ENCODE measurements at places on chromosomes 5 and 9.

- no peak for DNase-seq
Observed at GRCh38 chr9:128614728-128615127, 41.9 kb downstream of the DYNC2I2 start.

- DNase-seq, result no peak
Observed at GRCh38 chr9:5850724-5851122, 17.8 kb upstream of the ERMP1 start.

DNA sequence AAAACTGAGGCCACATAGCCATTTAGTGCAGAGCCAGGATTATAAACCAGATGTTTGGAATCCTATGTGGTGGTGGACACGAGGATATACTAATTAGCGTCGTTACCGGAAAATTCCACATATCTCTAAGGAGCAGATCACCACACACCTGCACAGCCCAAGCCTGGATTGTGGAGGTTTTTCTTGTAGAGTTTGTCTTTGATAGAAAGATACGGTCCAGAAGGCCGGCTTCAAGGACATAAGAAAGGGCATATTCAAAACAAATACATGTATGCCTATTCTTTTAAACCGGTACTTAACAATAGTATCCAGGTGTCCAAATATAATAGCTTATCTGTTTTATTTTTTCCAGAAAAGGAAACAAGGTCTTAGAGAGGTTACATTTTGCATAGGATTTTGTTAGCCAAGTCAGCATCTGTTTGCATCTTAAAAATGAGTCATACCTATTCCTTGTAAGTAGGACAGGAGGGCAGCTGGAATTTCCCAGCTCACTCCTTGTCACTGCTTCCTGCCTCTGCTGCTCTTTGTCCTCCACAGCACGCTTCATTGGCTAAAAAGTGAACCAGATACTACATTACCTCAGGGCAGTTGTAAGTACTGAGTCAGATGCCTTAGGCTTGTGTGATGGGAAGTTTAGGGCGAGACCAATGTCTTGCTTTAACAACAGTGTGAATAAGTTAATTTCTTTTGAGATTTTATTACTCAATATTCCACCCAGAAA, 3.6 kb downstream of the TMC1 start:
- peak; percentile 100 for DNase-seq

GRCh38 chr9:136050266-136050700, 44.8 kb downstream of the NACC2 start:
- DNase-seq, result no peak

DNA sequence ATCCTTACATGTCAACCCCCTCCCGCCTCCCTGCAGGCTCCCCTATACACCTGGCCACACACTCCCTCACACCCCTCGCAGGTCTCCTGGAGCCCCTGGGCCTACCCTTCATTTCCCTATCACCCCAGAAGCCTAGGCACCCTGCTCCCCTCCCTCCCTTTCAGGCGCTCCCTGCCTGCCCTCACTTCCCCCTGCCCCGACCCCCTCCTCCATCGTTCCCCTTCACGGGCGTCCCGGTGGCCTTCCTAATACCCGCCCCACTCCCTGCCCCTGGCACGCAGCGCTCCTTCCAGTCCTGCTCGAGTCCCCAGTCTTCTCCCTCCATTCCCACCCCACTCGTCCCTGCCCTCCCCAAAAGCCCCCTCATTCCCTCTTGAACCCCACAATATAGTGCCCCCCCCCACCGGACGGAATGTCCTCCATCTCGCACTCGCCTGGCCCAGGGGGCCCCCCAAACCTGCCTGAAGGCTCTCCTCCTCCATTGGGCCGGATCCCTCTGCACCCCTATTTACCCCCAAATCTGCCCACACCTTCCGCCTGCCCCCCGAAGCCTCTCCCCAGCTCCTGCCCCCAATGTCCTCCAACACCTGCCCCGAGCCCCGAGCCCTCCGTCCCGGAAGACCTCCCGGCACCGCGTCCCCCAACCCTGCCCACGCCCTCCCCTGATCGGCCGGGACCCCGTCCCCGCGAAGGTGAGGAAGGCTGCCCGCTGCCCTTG, 746 bp downstream of the STRBP start:
- DNase-seq, result no peak

GRCh38 chr5:62477801-62478200, 65.2 kb downstream of the IPO11 start:
- DNase-seq, result no peak

- DNase-seq, result no peak
Observed at GRCh38 chr5:74200560-74200959, 440.0 kb downstream of the ENC1 start.

- no peak for DNase-seq
Observed at GRCh38 chr5:74073257-74073656, 447.3 kb downstream of the ARHGEF28 start.

- no peak for DNase-seq
Observed at GRCh38 chr5:149790276-149790675, 60.2 kb downstream of the PPARGC1B start.

DNA sequence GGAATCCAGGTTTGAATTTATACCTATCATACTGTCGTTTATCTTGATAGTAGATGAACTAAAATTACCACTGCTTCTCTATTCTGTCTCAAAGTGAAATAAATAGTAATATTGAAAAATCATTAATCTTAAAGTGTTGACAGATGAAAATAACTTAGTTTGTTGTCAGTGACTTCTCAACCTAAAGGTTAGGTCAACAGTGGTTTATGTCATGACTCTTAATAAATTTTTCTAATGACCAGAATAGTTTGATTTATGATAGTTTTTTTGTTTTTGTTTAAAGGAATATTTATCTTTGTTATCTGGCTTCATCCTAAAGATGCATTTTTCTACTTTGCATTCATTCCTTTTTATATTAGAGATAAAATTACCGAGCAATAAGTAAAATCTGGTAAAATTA, 81.1 kb downstream of the SLF1 start:
- no peak for DNase-seq

DNA sequence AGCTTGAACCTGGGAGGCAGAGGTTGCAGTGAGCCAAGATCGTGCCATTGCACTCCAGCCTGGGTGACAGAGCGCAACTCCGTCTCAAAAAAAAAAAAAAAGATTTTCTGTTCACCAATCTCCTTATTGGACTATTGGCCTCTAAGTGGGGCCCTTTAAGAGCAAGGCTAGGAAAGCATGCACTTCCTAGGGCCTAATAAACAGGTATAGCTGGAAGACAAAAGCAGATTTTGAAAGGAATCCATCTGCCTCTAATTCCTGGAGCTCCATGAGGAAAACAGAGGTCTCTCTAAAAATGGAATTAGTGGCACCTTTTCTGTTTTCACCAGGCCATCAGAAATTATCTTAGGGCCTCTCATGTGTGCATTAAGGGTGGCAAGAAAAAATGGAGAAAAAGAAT, 70.0 kb downstream of the RGMB start:
- no peak for DNase-seq

- DNase-seq, result peak; percentile 21
Observed at GRCh38 chr5:65203746-65204145, 278.0 kb downstream of the ADAMTS6 start.

- DNase-seq, result no peak
Observed at GRCh38 chr5:1551426-1552301, 27.9 kb upstream of the LPCAT1 start.

DNA sequence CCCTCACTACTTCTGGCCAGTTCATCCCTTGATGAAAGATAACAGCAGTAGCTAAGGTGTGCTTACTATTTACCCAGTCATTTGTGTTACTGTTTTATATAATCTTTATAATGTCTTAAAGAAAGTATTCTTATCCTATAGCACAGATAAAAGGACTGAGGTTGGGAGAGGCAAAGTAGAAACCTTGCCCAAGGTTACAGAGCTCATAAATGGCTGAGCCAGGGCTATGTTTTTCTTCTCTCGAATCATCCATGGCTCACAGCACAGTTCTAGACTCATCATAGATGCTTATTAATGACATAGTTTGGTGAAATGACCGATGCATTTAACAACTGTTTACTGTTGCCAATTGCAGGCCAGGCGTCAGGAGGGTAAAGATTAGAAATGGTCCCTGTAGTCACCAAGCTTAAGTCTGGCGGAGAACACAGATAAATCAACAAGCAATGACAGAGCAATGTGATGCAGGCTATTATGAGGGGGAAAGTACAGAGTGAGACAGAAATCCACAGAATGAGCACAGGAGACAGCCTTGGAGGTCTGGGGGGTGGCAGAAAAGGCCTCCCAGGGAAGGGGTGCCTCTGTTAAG, 65.6 kb upstream of the ZNF622 start:
- DNase-seq, result no peak

DNA sequence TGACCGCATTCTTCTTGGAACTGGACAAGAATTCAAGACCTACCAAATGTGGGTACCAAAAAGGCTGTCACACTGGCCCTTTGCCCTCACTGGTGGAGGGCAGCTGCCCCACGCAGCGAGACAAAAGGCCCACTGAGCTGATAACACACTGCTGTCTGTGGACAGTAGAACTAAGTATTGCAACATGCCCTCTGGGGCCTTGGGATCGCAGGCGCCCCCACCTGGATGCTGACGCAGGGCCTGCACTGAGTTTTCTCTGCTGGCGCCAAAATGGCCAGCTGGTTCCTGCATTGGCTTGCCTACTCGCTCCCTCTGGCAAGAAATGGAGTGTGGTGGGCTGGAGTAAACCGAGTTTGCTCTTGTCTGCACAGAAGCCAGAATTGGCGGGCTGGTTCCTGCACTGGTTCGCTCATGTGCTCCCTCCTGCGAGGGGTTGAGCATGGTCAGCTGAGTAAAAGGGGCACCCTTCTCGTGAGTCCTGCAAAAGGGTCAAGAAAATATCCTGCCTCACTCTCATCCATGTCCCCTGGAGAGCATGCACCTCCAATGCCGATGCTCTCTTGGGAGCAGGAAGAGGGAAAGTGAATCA, 55.7 kb downstream of the NXNL2 start:
- no peak for DNase-seq

DNA sequence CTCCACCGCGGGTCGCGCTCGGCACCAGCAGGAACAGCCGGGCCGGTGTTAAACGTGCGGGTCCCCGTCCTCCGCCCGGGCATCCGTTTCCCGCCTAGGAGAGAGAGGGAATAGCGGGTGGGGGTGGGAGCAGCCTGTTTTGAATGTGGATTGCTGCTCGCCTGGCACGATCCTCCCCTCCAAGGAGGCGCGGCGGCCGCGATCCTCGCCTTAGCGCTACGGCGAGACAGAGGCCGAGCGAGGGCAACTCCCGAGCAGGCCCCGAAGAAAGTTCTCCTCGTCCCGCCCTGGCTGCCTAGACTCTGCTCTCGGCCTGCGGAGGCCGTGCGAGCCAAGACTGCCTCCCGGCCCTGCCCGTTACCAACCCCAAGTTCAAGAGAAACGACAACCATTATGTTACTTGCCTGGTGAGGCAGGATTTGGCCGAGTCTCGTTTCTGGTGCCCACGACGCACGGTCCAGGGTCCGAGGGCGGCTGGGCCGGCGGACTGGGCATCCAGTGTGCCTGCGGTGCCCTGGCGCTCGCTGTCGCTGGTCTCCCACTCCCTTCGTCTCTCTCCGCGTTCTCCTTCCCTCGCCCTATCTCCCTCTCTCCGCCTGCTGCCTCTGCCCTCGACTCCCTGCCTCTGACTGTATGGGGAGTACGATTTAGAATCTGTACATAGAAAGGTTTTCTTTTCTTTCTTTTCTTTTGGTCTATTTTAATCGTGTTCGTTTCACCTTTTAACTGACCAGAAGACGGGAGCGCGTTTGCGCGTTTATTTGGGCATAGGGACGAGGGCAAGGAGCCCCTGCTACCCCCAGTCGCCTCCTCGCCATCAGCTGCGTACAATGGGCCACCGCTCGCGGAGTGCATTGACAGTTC, 724 bp downstream of the NR2F1-AS1 start:
- no peak for DNase-seq

GRCh38 chr9:126413391-126414068, 86.9 kb downstream of the MVB12B start:
- DNase-seq, result no peak

DNA sequence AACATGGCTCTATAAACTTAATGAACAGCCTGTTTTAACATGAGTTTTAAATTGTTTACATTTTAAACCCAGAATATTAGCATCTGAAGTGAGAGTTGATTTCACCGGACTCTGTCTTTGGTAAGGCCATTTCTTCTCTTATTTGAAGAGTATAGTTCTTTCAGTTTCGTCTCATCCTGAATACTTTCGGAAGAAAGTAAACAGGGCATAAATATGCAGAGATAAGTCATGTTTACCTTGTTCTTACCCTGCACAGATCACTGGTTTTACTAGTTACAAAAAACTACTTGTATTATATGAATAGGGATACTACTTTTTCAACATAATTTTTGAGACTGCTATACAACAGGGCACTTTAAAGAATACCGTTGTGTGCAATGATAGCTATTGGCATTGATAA, 656.3 kb upstream of the ZNF608 start:
- no peak for DNase-seq

GRCh38 chr5:135578685-135579341, at the start of gene CXCL14:
CXCL14 (minus strand) TSS chr5:135578991; CDS start chr5:135578778, 213 bp downstream.
- DNase-seq, result peak; percentile 34

DNA sequence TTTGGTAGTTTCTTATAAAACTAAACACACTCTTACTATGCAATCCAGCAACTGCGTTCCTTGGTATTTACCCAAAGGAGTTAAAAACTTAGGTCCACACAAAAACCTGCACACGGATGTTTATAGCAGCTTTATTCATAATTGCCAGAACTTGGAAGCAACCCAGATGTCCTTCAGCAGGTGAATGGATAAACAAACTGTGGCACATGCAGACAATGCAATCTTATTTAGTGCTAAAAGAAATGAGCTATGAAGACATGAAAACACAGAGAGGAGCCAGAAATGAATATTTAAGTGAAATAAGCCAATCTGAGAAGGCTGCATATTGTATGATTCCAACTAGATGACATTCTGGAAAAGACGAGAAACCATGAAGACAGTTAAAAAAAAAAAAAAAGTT, 10.7 kb downstream of the WNK2 start:
- DNase-seq, result no peak

GRCh38 chr9:35162605-35163315, 951 bp downstream of the UNC13B start:
- no peak for DNase-seq

DNA sequence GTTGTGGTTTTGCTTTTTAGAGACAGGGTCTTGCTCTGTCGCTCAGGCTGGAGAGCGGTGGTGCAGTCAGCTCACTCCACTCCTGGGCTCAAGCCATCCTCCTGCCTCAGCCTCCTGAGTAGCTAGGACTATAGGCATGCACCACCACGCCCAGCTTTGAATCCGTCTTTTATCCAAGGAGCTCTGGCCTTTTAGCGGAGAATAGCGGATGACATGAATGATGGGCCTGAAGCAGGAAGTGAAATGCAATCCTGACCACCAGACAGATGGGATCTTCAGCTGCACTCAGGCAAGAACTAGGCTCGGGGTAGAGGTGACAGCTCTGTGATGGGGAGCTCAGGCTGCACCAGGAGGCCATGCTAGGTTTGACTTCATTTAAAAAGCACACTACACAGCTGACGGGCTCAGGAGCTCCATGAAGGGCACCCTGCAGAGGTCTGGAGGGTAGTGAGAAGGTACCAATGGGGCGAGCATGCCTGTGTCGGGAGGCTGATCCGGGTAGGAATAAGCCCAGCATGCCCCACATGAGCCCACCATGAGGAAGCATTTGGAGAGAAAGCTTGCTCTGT, 21.9 kb downstream of the POLR1E start:
- no peak for DNase-seq

GRCh38 chr9:133592731-133593409, 16.3 kb downstream of the FAM163B start:
- DNase-seq, result no peak

Measured in kidney epithelial cell (primary cell).